ENCODE measurements at places on chromosomes 16 and 17.

DNA sequence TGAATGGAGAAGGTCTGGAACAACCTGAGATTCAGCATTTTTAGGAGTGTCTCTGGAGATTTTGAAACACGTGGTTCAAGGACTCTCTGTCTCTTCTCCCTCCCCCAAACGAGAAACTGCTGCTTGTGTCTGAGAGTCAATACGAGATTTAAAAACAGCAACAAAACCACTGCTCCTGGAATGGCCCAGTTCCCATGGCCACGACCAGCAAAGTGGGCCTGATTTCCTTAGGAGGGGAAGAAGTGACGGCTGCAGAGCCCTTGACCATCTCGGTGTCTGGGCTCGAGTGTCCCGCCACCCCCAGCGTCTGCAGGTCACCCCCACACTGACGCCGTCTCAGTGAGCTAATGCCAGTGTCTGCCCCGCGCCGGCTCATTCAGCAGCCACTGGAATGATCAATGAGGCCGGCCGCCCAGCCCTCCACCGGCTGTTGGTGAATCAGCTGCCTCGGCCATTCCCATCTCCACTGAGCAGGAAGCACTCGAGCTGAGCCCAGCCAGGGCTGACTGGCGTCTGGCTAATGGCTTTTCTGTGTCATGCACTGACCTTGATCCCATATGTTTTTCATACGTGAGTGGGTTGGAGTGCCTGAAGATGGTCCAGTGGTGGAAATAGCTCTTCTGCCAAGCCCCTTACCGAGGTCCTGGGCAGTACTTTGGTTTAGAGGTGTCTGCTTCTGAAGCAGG, 151.8 kb downstream of the PITPNC1 start:
- no peak for DNase-seq

DNA sequence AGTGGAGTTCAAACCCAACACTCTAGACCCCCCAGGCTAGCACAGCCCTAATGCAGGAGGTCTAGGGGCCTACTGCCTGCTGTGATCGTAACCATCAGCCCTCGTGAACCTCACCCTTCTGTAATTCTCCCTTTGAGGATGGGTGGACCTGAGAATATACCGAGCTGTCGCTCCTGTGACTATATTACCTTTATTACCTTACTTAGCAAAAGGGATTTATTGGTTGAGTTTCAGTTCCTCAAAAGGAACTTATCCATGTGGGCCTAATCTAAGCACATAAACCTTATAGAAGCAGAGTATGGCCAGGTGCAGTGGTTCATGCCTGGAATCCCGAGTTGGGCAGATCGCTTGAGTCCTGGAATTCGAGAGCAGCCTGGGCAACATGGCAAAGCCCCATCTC, 19.2 kb upstream of the EMP2 start:
- no peak for DNase-seq

- DNase-seq, result no peak
Measured at GRCh38 chr17:40241252-40241834, 22.2 kb downstream of the WIPF2 start.

GRCh38 chr17:66441101-66441661, 138.8 kb downstream of the PRKCA start:
- no peak for DNase-seq

DNA sequence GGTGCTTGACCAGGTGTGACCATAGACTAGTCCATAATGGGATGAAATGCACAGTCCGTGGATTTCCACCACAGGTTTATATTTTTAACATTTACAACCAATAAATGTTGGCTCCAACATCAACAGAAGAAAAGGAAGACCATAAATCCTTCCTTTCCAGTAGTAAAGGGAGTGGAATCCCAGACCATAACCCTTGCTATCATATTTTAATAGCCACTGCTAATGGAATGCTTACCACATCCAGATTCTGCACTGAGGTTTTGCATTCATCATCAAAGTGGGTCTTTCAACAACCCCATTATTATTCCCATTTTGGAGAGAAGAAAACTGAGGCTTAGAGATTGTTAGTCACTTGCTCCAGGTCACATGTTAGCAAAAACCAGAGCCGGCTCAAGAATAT, 106.7 kb downstream of the FOXL1 start:
- no peak for DNase-seq

DNA sequence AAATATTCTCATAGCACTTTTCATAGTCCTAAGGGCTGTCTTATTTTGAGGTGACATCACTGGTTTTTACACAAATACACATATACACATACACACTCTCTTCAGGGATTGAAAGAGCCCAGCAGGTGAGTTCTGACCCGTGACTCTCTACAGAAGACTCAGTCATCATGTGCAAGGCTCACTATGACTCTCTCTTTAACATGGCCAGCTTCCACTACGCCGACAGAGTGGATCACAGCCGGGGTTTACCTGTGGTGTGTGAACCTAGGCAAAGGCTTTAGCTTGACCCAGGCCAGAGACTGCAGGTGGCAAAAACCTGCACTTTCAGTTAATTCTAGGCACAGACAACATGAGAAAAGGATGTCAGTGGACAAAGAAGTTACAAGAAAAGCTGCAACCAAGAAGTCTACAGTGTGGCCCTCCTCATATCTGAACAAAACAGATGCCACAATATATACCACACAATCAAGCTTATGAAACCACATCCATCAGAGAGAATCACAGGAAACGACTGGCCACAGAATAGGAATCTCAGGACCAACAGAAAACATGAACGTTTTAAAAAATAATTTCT, 56.5 kb downstream of the CYTH1 start:
- no peak for DNase-seq

DNA sequence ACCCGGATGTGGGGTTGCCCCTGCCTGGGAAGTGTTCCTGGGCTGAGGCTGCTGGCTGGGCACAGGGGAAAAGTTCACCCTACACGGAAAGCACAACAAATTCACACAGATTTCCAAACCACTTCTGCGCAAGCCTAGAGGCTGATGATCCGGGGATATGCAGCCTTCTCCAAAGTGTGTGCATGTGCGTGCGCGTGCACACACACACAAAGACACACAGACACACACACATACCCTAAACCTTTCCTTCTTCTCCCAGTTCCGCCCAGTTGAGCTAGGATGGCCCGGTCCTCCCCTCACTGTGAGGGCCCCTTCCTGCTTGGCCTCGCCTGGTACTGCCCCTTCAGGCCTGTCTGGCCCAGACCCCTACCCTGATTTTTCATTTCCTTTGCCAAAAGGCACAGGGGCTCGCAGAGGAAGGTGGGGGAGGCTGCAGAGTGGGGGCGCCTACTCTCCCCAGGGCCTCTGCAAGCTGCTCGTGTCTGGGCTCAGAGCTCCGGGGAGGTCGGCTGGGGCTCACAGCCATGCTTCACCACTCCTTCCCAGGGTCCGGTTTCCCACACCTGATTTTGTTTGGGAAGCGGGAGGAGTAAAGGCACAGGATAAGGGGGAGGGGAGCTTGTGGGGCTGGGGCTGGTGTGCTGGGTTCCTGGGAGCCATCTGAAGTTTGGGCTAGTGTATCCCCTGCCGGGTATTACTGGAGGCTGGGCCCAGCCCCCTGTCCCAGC, 144.7 kb downstream of the ENGASE start:
- no peak for DNase-seq

DNA sequence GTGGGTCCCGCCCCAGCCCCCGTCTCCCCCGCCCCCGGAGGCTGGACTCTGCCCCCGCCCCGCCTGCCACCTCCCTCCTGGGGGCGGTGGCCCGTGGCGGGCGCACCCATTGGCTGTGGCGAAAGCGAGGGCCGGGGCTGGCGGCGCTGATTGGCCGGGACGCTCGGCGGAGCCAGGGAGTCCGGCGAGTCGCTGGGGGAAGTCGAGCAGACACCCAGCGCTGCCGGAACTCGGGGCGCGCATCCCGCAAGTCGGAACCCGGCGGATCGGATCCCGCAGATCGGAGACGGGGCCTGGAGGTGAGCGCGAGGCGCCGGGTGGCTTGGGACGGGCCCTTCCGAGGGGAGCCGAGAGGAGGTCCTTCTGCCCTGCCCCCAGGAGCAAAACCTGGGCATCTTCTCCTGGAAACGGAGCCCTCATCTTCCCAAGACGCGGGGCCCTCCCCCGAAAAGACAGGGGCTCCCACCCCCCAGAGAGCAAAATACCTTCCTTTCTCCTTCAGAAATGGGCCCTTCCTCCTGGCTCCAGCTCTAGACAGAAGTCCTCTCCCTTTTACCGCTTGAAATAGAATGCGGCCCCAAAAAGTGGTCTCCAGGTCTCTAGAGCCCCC, at the start of gene ABAT:
ABAT (plus strand) TSS at position 205 of the 610 bp plus-strand sequence. CDS start 61,123 bp downstream, outside the sequence.
- peak; percentile 80 for DNase-seq

DNA sequence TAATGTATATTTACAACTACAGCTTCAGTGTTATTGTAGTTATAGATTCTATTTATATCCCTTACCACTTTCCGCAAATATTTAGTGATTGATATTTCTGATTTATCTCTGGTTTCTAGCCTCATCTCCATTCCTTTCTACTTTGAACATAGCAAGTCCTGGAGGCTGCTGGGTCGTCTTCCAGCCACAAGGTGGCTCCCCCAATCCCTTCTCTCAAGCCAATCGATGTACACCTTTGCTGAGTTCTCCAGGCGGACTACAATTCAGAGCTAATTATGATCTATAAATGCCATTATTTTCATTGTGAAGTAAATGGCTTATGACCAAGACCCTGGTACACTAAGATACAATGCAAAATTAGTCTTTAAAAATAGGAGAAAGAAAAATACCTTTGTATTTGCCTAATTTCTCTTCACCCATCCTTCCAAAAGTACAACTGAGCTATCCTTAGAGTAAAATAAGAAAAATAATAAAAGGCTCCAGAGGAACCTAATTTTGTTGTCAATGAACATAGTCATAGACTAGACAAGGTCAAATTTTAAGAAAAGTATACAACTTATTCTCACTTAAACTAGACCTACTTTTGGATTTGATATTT, 122.1 kb downstream of the SKAP1 start:
- peak; percentile 37 for DNase-seq

DNA sequence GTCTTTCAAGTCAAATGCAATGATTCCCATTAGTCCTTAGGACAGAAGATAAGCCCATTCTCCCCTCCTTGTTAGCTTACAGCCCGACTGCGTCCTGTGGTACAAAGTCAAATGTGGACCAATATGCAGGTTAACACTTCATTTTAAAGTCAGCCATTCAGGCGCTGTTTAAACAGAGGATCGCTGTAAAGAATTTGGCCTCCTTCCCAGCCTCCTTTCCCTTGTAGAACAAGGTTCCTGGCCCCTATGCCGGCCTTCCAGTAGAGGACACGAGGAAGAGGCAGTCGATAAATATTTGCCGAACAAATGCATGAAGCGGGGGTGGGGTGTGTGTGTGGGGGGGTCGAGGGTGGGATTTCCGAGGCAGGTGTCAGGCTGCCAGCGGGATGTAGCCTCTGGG, 4.3 kb downstream of the SDK2 start:
- no peak for DNase-seq
